NCI-H226 (cell line): ENCODE measurements at places on chromosomes 12 and 14.

GRCh38 chr14:71136386-71137060 lies 229.3 kb downstream of the PCNX1 start:
- no peak for DNase-seq

DNA sequence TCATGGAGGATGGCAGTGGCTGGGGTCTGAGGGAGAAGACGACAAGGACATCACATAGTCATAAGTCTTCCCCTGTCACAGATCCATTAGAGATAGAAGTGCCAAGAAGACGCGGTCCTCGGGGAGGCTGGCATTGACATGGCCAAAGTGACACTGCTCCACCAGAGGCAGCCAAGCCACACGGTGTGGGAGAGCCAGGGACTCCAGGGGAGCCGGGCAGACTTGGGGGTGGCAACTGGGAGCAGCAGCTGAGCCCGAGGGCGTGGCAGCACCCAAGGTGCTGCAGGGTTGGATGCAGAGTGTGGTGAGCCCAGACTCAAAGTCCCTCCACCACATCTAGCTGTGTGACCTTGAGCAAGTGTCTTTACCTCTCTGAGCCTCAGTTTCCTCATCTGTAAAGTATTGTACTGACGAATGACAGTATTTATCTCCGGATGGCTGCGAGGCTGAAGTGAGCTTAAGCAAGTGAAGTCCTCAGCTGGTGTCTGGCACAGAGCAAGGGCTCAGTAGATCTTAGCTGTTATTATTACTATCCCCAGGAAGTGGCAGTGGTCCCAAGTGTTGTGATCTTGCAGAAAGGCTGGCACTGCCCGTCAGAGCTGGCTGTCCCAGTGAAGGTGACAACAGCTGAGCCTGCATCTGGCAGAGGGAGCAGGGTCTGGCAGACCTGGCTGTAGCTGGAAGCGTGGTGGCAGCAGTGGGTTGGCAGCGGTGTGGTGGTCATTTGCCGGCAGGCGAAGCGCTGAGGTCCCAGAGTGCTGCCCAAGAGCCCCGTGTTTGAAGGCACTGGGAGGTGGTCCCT lies 54.9 kb downstream of the ZNF664 start:
- DNase-seq: no peak

GRCh38 chr14:99657645-99658155 lies 12.8 kb downstream of the HHIPL1 start:
- DNase-seq: no peak

- DNase-seq: no peak
Observed at GRCh38 chr12:115132905-115133304, 448.9 kb upstream of the TBX3 start.

- DNase-seq: no peak
Observed at GRCh38 chr14:98189511-98189910, 1082.5 kb downstream of the BCL11B start.

GRCh38 chr12:51242876-51243275 lies 4.2 kb downstream of the DAZAP2 start:
- no peak for DNase-seq

DNA sequence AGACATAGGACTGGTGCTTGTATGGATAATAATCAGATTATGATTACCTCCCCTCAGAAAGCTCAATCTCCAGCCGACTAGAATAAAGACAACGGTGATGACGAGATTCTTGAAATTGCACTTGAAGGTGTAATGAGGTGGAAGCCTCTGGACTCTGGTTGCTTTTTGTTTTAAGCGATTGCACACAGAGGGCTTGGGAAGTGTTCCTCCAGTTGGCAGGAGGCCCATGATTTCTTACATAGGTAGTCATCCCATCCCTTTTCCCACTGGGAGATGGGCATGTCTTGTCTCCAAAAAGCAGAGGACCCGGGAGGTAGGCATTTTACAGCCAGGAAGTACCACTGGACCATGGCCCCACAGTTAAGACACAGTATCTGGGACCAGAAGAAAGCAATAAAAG lies 165.7 kb upstream of the FKBP4 start:
- no peak for DNase-seq
